HS-27A (cell line): ENCODE measurements at places on chromosomes 7 and 10.

DNA sequence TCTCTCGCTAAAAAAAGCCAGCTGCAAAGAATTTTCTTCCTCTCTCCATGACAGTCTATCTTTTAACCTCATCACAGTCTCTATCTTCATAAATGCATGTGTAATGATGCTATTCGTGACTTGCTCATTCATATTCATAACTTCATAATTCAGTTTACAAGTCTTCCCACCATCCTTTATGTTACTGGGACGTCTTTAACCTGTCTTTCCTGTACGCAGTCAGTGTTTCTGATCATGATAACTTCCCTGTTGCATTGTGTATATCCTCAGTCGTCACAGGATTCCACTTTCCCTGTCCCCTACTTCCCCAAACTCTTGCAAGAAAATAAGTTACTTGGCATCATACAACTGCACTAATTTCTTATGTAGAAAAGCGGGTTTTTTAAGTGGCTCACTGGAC, 165.6 kb upstream of the ASAH2 start:
- no peak for DNase-seq

DNA sequence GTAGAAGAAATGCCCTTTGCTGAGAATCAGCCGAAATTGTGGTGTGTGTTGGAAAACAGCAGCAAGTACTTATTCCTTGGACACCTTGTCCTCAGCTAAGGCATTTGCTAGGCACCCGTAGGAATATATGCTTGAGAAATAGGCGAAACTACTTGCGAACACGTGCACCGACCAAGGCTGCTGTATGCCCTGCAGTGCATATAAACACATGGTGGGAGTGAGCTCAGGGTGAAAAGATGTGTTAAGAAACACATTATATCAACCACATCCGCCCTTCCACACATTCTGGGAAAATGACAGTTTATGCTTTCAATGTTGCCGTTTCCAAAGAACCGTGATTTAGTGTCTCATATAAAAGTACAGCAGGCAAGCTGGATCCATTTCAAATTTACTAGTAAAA, 199.2 kb downstream of the JCAD start:
- no peak for DNase-seq

DNA sequence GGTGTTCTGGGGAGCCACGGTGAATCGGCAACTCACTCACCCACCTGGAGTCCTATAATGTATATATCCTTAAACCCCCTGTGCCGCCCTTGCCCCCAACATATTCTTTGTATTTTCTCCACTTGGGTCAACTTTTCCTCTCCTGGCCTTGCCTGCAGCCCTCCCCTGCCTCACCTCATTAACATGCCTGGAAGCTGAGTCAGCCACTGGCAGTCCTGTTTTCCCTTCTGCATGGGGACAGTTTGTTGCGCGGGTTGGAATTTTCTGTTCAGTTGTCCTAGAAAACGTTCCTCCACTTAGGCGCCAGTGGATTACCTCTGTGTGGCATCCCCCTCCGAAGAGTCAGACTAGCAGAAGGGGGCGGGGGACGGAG, 97.4 kb downstream of the C10orf105 start:
- no peak for DNase-seq

DNA sequence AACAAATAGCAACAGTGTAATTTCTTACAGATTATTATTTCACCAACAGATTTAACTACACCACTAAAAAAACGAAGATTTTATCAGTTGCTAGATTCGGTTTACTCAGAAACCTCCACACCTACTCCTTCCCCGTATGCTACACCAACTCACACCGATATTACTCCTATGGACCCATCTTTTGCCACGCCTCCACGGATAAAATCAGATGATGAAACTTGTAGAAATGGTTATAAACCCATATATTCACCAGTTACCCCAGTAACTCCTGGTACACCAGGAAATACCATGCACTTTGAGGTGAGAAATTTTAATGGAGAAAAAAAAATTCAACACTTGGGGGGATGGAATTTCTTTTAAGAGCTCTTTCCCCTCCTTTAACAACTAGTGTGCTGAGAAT, 92.5 kb downstream of the KMT2E start:
- DNase-seq: no peak

DNA sequence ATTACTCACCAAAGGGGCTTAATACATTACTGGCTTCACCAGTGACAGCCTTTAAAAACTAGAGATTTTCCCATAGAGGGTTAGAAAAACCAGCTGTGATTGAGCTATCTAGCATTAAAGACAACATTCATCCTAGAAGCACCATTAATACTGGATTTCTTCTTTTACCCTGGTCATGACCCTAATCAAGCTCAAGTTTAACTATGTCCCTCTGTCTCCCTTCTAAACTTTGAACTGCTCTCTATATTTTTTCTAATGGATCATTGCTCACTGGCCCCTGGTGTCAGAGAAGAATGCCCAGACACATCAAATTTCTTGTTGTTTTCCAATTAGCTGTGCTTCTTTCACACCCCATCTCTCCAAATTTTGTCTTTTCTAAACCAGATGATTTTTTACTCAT, 1101.3 kb downstream of the XPNPEP1 start:
- DNase-seq: no peak

DNA sequence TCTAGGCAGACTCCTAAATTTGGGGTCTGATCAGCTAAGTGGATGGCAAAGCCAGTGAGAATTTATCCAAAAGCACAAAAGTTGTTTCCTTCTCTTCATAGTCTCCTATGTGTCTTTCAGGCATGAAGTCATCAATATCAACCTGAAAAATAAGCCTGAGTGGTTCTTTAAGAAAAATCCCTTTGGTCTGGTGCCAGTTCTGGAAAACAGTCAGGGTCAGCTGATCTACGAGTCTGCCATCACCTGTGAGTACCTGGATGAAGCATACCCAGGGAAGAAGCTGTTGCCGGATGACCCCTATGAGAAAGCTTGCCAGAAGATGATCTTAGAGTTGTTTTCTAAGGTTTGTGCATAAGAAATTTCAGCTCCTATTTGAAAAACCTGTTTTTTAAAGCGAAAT, 4.8 kb downstream of the GSTO1 start:
- DNase-seq: no peak

DNA sequence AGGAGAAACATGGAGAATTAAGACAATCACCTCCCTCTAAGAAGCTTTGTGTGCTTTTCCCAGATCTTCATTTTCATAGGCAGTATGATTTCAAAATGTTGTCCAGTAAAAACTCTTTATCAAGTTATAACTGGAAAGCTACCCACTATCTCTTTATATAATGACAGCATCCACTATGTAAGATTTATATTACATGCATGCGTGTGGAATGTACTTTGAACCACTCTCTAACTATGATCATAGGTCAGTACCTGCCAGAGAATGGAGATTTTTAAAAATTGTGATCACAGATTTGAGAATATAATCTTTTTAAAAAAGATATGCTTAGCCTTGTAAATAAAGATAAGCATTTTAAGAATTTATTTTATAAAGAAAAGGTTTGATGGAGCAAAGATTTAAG, 17.9 kb downstream of the PAPSS2 start:
- no peak for DNase-seq

GRCh38 chr10:42987121-42987541, 89.7 kb upstream of the RET start:
- DNase-seq: no peak

DNA sequence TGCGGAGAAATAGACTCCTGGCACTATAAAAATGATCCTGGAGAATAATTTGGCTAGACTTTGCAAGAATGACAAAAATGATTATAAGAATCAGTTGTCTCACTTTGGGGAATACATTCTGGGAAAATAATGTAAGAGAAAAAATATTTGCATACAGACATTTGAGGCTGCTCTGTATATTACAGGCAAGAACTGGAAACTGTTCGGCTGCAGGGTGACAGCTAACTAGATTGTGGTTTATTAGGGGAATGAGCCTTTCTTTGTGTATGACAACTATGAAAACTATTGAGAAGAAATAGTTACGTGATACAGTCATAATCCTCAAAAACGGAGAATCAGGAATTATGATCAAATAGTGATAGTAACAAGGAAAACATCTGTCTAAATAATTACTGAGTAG, 8.6 kb downstream of the TRIM56 start:
- no peak for DNase-seq

- no peak for DNase-seq
Observed at GRCh38 chr7:111953611-111954010, 252.6 kb downstream of the DOCK4 start.

- DNase-seq: peak; percentile 84
Observed at GRCh38 chr10:47406870-47407691, 23.0 kb upstream of the ZNF488 start.

- DNase-seq: no peak
Observed at GRCh38 chr7:112283382-112283910, 77.0 kb downstream of the ZNF277 start.
